Mucosa of descending colon (tissue), 3 donors: ENCODE measurements at places on chromosomes 4 and X. TPM values are rescaled to one million over a fixed set of nuclear protein-coding genes. Genes with fewer than 3 reads are reported as not detected.

DNA sequence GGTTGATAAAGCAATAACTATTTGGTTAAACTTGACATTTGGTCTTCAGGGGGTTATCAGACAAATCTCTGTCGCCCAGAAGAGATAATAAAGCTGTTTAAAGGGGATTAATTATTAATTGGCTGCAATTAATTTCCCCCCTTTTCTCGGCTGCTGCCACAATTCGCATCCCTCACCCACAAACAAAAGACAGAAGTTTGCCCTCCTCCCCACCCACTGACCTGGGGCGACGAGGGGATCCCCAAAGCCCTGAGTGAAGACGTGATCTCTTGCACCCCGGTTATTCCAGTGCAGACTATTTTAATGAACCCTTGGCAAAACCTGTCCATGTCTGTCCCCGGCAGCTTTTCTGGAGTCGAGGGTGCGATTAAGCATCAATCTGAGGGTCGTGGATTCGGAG lies 55.7 kb upstream of the TMEM33 start:
- no peak for DNase-seq

DNA sequence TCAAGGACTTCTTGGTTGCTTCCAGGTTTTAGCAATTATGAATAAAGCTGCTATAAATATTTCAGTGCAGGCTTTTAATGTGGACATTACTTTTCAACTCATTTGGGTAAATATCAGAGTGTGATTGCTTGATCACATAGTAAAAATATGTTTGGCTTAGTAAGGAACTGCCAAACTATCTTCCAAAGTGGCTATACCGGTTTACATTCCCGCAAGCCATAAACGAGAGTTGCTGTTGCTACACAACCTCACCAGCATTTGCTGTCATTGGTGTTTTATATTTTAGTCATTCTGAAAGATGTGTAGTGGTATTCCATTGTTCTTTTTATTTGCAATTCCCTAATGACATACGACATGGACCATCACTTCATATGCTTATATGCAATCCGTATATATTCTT lies 30.9 kb upstream of the SPOCK3 start:
- DNase-seq = no peak

GRCh38 chr4:86498863-86499166 lies 95.3 kb upstream of the PTPN13 start:
- DNase-seq = no peak

NR0B1 gene
- total RNA-seq = not detected

AR gene
- 4.6 TPM for total RNA-seq
